ENCODE measurements at places on chromosomes 5 and 9.

GRCh38 chr5:34464829-34465228 lies 191.3 kb upstream of the RAI14 start:
- no peak for DNase-seq

- DNase-seq, result no peak
These were observed 275.6 kb upstream of the PAPPA start for GRCh38 chr9:115877852-115878438.

GRCh38 chr9:130364619-130365322 lies 80.0 kb upstream of the ASS1 start:
- no peak for DNase-seq

DNA sequence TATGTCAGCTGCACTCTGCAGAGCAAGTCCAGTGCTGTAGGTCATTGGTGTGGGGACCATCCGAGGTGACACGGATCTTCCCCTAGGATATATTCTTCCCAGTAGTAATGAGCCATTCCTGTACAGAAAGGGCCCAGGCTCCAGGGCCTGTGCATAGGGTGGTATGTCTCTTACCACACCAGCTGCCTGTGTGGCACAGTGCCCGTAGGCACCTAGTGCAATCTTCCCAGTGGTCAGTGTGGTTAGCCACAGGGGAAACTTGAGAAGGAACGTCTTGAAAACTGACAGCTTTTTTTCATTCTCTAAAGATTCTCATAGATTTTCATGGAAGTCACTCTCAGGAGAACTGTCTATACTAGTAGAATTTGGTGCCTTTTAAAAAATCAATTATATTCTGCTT lies 39.8 kb downstream of the CYSTM1 start:
- DNase-seq, result no peak

DNA sequence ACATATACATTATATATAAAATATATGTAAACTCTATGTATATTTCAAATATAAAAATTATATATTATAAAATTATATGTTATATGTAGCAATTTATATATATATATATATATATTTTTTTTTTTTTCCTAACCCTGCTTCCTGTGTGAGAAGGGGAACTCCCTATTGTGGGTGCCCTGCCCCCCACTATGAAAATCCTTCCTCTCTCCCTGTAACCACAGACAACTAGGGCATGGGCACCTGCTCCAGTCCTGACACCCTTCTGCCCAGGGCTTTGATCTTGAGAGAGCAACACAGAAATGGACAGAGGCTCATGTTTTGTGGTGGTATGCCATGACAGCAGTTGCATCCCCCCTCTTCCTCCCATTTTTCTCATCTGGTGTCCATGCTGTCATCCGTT lies 148.7 kb upstream of the IL12B start:
- no peak for DNase-seq

- DNase-seq, result no peak
These were observed 191.0 kb upstream of the S1PR3 start for GRCh38 chr9:88800329-88800682.

- DNase-seq, result peak; percentile 37
These were observed 61.6 kb downstream of the SETX start for GRCh38 chr9:132293145-132293721.

DNA sequence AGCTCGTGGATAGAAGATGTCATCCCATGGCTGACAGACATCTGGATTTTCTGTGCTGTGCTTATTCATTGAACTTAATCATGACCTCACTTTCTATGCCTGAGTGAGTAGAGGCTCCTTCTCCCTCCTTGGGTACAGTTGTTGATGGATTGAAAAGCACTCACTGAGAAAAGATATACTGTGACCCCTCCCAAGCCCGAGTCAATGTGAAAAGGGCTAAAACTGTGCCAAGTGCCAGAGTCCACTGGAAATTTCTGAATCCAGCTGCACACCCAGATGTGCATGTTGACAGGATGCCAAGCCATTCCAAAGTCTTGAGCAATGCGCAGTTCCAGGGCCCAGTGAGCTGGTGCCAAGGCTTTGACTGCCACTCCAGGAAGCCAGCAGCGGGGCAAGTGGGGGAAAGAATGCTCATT lies 473.0 kb downstream of the NTRK2 start:
- DNase-seq, result no peak

GRCh38 chr9:131282688-131283422 lies 6.5 kb upstream of the FAM78A start:
- DNase-seq, result no peak

DNA sequence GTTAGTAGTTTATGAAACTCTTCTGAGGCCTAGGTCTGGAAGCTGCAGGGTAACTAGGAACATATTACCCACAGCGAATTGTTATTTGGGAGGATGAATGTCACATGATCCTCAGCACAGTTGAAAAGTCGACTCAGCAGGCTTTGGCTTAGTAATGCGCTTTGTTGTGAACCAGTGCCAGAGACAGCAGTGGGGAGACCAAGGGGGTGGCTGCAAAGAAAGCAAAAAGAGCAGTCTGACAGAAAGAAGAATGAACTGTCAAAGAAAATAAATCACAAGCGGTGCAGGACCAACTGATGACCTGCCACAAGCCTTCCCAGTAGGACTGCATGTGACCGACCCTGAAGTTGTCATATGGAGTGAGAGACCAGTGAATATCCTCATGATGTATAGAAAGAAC lies 170.0 kb downstream of the CCDC171 start:
- DNase-seq, result no peak

GRCh38 chr5:163947848-163948666 lies 442.6 kb downstream of the MAT2B start:
- no peak for DNase-seq
